ENCODE measurements at places on chromosomes 3 and 15.

DNA sequence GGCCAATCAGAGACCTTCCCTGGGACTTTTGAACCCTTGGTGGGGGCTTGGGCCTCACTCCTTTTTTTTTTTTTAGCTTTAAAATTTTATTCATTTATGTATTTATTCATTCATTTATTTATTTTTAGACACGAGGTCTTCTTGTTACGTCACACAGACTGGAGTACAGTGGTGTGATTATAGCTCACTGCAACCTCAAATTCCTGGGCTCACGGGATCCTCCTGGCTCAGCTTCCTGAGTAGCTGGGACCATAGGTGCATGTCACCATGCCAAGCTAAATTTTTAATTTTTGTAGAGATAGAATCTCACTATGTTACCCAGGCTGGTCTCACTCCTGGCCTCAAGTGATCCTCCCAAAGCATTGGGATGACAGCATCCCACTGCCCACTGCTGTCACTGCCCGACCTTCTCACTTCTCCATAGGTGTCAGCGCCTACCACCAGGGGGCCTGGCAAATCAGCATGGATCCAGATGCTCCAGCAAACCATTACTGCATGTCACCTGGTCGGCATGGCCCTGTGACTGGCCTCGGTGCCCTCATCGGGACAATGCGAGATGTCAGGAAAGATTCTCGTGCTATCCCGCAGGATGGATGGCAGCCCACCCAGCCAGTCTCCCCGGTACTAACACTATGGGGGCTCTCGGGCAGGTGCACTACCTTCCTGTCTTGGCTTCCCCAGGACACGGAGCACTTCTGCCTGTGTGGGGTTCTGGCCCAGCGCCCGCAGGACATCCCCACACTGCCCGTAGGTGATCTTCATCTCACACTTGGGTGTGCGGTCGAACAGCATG is 3.0 kb downstream of the MYL3 start:
- no peak for DNase-seq

DNA sequence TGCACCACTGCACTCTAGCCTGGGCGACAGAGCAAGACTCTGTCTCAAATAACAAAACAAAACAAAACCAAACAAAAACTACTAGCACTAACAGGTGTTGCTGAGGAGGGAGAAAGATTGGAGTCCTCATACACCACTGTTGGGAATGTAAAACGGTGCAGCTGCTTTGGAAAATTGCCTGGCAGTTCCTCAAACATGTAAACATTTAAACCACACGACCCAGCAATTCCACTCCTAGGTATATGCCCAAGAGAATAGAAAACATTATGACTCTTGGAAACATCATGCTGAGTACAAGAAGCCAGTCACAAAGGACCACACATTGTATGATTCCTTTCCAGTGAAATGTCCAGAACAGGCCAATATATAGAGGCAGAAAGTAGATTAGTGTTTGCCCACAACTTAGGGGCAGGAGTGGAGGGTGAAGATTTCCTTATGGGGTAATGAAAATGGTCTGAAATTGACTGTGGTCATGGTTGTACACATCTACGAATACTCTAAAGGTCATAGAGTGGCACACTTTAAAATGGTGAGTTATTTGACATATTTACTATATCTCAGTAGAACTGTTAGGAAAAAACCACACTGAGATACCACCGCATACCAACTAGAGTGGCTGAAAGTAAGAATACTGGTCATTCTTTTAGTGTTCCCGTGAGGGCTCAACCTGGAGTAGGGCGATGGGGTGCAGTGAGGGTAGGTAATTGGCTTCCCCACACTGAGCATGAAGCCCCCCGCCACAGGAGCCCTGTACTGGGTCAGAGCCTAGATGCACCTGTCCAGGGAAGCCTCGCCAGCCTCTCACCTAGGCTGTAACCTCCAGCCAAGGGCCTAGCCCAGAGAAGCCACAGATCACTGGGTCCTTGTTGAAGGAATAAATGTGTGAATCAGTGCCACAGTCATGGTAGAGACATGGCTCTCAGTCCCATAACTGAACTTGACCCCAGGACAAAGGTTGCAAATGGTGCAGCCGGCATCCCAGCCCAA is 131.1 kb downstream of the NUP210 start:
- DNase-seq: no peak

GRCh38 chr3:52041118-52041731 is 15.1 kb downstream of the DUSP7 start:
- DNase-seq: peak; percentile 74

DNA sequence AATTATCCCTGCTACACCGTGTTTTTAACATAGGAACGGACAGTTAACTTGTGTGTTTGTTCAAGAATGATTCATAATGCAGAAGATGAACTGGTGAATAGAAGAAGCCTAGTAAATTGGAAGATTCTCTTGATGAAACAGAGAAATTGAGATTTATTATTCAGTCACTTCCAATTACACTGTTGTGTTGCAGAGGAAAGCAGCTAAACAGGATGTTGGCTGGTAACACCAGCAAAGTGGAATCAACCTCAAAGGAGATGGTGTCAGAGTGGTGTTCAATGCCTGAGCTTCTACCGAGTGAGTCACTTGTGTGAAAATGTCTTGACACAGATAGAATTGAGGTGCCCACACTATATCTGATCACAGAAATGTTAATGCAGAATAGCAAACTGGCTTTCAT is 399.6 kb downstream of the LPP start:
- no peak for DNase-seq

GRCh38 chr3:190545191-190545590 is 31.3 kb downstream of the IL1RAP start:
- no peak for DNase-seq

DNA sequence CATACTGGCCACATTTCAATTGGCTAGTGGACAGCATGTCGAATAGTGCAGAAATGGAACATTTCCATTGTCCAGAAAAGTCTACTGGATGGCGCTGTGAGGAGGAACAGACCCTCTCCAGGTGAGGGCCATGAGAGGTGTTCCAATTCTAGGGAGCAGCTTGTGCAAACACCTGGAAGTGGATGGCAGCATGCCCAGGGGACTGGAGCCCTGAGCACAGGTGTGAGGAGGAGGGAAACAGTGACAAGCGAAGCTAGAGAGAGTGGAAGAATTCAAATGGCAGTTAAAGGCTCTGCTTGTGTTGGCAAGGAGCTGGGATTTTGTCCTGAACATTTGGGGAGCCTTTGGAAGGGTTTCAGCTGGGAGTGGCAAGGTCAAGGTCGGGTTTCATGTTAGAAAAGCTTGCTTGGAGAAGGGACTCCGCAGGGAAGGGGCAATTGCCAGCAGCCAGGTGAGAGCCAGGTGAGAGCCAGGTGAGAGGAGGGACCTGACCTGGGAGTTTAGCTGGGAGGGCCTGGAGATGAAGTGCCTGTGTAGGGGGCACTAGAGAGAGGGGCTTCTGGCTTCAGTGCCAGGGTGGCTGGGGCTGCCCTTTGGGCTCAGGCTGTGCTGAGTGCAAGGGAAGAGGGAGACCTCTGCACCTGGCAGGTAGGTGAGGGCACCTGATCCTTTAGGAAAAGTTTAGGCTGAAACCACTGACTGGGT is 93.8 kb downstream of the LINGO1 start:
- no peak for DNase-seq

- no peak for DNase-seq
Observed at GRCh38 chr3:152961323-152961722, 126.4 kb downstream of the P2RY1 start.

- no peak for DNase-seq
Observed at GRCh38 chr3:10228248-10228950, 19.9 kb upstream of the TATDN2 start.

DNA sequence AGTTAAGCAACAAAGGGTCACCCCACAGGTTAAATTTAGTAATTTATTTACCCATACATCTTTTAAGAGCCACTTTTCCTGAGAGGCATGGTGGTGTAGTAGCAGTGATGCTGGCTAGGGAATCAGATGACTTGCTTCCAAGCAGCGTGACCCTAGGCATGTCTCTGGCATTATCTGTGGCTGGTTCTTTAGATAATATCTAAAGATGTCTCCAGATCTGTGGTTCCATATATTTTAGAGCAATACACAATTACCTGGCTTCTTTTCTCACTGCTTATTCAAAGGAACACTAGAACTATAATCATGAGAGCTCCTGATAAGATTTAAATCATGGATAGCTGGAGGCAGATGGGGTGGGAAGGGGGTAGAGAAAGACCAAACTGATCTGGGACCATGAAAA is 21.1 kb upstream of the MEIS2 start:
- DNase-seq: no peak

GRCh38 chr3:84299329-84299728 is 659.5 kb upstream of the CADM2 start:
- no peak for DNase-seq

- DNase-seq: no peak
Observed at GRCh38 chr3:126488185-126488584, 12.5 kb upstream of the ZXDC start.

DNA sequence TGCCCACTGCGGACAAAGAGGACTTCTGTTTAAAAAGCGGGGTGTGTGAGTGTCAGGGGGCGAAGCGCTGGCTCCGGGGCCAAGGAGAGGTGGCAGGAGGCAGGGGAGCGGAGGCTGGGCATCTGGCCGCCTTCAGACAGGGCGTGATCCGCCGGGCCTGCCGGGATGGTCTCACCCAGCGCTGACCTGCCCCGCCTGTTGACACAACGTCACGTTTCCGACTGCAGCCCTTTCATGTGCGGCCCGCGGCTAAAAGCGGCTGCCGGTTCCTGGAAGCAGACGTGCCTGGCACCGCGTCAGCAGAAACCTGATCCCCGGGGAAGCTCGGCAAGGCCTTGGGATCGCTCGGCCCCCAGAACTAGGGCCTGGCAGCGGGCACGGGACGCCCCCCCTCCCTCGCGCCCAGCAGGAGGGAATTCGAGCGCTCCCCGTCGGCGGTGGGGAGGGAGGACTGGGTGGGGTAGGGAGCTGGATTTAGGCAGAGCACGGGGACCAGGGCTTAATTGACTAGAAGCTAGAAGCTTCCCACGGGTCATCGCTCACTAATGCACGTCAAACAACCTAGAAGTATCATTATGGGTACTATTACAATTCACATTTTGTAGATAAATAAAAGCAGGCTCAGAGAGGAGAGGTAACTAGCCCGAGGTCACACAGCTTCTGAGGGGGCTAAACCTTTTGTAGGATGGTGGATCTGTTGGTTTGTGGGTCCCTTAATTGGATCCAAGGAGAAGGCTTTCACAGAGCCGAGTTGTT is 7.7 kb downstream of the BHLHE40 start:
- peak; percentile 66 for DNase-seq

DNA sequence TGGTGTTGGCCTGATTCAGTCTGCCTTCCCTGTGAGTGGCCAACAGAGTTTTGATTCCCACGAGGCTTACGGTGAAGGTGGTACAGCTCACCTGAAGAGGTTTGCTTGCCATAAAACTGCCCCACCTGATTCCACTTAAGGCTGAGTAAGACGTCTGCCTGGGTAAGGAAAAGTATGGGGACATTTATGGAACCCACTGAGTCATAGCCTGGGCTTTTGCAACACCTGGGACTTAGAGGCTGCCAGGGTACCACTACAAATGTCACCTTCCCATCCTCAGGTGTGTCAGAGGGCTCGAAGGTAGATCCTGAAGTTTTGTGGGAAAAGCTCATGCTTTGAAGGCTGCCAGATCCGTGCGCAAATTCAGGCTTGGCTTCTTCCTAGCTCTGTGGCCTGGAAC is 56.9 kb upstream of the SLCO2A1 start:
- DNase-seq: no peak

DNA sequence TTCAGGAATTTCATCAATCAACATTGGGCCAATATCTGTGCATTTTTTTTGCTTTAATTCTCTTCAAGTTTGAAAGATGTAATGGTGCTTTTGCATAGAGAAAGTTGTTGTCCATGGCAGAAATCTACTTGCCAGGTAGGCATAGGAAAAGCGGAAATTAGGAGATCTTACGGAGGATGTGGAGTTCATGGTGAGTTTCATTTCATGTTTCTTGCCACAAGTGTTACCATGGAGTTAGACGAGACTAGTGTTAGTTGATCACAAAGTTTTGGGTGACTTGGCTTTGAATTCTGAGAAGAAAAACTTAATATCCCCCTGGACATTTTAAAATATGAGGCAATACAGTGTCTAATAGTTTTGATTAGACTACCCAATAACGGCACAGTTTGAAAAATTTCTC is 1.0 kb upstream of the P2RY13 start:
- DNase-seq: no peak

DNA sequence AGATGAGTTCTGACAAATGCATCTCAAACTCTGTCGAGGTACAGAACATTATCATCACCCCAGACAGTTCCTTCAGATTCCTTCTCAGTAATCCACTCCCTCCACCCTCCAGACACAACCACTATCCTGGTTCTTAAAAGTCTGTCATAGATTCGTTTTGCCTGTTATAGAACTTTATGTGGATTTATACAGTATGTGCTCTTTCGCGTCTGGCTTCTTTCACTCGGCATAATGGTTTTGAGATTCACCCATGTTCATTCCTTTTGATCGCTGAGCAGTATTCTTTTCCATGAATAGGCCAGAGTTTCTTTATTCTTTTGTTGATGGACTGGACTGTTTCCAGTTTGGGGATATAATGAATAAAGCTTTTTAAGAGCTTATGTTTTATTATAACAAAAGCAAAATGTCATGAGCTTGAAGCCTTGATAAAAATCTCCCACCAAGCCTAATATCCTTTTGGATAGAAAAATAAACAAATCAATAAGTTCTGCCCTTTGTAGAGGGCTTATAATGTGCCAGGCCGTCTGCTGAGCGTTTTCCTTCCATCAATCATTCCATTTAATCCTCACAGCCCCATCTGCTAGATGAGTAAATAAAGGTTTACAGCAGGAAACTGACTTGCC is 21.3 kb upstream of the RFTN1 start:
- DNase-seq: no peak

DNA sequence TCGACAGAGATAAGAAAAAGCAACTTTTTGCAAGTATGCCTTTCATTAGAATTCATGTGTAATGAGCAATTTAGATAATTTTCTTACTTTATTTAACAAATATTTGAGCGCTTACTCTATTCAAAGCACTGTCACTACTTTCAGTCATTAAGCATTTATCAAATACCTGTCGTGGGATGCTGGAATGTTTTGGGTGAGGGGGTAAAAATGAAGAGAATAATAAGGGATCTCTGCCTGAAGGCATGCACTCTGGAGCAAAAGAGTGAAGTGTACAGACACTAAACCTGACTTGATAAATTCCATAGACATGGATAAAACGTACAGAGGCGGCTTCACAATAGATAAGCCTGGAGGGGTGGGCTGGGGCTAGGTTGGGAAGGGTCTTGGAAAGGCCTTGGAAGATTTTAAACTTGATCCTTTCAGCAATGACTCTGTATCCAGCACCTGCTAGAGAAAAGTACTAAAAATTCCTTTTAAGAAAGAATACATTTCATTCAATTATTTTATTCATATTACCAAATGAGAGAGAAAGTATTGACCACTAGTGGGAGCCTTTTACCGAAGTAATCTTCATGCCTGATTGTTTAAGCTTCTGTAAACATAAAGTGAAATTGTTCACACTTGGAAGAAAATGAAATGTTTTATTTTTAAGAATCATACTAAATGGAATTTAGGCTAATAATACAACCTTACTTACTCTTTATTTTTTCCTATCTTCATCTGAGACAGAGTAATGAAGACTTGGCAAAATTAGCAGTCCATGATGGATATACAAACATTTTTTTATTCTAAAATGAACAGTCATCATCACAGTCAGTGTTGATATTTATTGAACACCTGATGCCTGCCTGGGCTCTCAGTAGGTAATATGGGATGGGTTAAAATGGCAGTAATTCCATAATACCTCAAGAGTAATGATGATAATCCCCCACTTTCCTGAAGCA is 113.2 kb downstream of the PPP2R3A start:
- no peak for DNase-seq

- no peak for DNase-seq
Observed at GRCh38 chr3:176296066-176296597, 901.1 kb downstream of the TBL1XR1 start.

GRCh38 chr3:31472479-31473390 is 60.0 kb upstream of the STT3B start:
- no peak for DNase-seq

GRCh38 chr3:197253238-197253947 is 45.0 kb downstream of the DLG1 start:
- no peak for DNase-seq

All from C1 segment of cervical spinal cord (tissue), 14 donors.